Activated CD8-positive, alpha-beta memory T cell treated with anti-CD3 and anti-CD28 coated beads for 36 hours (primary cell): ENCODE measurements at places on chromosomes 12 and 14. TPM values are rescaled to one million over a fixed set of nuclear protein-coding genes. Genes with fewer than 3 reads are reported as not detected.

Gene MYO1A
- 1.7 TPM for total RNA-seq

Gene SOX5
- not detected for total RNA-seq

Gene RPS26
- 47.0 TPM for total RNA-seq

Gene CBLN3
- total RNA-seq, result 8.1 TPM
